Stimulated activated CD4-positive, alpha-beta T cell treated with anti-CD3 and anti-CD28 coated beads, Interleukin-1b, Interleukin-23, amount 100 ng/mL, for 48 hours (primary cell): ENCODE measurements at places on chromosomes 6 and 20.

DNA sequence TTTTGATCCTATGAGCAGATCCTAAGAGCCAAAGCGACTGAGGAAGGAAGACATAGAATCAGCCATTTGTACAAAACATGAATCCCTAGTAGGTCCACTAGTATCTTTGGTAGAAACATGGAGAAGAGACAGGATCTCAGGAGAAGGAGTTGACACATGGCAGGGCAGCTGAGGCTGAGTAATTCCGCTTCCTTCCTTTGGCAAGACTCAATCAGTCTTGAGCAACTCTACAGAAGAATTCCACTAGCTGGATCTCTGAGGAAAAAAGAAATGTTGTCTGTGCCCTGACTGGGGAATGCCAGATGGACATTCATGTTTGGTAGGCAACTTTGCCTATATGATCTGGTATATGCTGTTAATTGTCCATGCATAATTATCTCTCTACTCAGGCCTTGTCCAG, 35.3 kb downstream of the ESR1 start:
- no peak for DNase-seq

DNA sequence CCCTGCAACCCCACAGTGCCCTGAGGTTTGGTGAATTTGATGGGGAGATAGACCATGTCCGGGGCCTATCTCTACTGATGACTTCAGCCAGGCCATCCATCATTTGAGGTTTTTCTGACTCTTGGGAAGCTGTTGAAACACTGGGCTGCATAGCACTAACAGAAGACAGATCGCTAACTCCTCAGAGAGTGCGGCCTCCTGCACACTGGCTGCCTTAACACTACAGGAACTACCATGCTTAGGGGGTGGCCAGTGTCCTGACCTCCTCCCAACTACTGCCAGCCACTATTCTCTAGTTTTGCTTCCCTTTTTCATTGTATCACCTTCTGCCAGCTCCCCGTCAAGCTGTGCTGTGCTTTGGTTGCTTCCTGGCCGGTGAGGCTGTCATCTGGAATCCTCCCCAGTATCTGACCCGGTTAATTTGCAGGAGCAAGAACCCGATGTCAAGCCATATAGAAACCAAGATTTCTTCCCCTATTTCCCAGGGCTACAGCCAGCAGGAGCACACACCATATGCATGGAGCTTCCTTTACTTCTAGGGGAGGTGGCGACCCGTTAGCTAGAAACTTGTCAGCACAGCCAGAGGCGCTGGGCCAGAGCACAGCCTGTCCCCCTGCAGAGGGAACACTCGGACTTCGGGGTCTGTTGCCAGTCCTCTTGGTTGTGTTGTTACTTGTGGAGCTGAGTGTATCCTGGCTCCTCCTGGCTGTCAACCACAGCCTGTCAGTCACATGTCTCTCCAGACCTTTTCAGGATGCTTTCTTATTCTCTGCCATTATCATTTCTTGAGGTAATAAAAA, 57.3 kb upstream of the TRAF3IP2 start:
- DNase-seq: no peak

DNA sequence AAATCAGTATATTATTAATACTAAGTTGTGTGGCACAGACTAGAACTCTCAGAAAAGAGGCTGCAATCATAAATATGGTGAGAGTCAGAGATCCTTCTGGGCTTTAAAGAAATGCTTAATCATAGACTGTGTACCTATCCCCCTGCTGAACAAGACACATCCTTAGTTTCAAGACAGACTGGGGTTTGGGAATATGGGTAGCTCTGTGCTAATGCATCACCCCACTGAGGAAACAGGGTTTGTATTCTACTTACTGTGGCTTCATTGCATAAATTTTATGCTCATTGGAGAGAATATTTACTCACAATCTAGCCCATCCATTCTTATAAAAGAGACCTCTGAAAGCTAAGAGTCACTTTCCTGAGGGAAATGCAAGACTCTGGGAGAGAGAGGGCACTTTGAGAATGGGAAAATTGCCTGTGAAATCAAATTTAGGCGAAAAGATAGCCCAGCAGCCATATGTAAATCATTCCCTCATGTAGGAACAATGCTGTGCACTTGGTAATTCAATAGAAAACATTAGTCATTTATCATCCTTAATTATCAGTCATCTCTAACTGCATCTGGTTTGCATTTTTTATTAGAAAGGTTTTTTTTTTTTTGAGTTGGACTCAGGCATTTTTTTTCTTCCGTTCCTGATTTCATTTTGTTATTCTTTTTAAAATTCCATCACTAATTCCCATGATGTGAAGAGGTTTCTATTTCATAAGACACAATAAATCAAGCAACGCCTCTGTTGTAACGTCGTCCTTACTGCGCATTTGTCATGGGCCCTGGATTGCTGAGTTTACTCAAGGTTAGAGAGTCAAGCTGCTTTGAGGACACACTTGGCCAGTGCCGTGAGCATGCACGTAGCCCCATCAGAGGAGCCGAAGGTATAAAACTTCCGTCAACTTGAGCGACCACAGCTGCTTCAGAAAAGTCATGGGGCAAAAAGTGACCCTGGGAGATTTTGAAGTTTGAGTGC, 91.8 kb downstream of the TRMT11 start:
- no peak for DNase-seq

GRCh38 chr20:62816884-62817873, at the start of gene COL9A3:
Gene COL9A3 (plus strand): TSS chr20:62817050. CDS start chr20:62817065, 15 bp downstream.
- DNase-seq: no peak

GRCh38 chr20:14928083-14928482, 590.7 kb upstream of the FLRT3 start:
- no peak for DNase-seq

DNA sequence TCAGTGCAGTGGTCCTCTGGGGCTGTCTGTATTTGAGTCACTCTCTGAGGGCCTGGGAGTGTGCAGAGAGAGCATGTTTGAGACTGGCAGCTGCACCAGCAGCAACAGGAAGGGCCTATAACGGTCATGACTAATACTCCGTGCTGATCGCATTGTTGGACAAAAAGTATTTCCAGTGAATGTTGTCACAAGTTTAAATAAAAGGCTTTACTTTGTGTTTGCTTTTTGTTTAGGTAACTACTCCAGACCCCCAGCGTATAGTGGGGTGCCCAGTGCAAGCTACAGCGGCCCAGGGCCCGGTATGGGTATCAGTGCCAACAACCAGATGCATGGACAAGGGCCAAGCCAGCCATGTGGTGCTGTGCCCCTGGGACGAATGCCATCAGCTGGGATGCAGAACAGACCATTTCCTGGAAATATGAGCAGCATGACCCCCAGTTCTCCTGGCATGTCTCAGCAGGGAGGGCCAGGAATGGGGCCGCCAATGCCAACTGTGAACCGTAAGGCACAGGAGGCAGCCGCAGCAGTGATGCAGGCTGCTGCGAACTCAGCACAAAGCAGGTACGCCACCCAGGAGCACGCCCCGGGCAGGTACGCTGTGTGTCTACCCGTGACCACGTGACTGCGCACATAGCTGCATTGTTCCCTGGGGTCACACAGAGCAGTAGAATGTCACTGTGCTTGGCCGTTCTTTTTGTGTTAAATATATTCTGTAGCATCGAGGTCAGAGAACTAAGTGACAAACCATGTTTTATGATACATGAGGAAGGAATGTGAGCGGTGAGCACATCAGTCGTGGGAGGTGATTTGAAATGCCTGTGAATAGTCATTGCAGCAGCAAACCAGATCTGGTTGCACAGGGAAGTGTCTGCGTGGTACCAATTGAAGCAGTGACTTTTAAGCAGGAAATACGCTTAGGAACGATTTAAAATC, 174.7 kb downstream of the TMEM242 start:
- DNase-seq: no peak

GRCh38 chr20:43379239-43379917, 78.3 kb upstream of the SRSF6 start:
- no peak for DNase-seq

DNA sequence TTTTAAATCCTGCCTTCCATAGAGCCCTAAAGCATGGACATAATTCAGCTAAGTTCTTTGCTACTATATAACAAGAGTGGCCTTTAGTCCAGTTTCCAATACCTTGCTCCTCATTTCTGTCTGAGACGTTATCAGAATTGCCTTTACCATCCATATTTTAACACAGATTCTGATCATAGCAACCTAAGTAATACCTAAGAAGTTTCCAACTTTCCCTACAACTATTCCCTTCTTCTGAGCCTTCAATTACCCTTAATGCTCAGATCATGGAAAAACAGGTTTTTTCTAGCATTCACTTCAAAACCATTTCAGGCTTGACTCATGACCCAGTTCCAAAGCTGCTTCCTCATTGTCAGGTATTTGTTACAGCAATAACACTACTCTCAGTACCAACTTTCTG, 367.1 kb downstream of the C6orf118 start:
- DNase-seq: no peak

- no peak for DNase-seq
Measured at GRCh38 chr6:100283285-100283684, 181.4 kb downstream of the SIM1 start.

DNA sequence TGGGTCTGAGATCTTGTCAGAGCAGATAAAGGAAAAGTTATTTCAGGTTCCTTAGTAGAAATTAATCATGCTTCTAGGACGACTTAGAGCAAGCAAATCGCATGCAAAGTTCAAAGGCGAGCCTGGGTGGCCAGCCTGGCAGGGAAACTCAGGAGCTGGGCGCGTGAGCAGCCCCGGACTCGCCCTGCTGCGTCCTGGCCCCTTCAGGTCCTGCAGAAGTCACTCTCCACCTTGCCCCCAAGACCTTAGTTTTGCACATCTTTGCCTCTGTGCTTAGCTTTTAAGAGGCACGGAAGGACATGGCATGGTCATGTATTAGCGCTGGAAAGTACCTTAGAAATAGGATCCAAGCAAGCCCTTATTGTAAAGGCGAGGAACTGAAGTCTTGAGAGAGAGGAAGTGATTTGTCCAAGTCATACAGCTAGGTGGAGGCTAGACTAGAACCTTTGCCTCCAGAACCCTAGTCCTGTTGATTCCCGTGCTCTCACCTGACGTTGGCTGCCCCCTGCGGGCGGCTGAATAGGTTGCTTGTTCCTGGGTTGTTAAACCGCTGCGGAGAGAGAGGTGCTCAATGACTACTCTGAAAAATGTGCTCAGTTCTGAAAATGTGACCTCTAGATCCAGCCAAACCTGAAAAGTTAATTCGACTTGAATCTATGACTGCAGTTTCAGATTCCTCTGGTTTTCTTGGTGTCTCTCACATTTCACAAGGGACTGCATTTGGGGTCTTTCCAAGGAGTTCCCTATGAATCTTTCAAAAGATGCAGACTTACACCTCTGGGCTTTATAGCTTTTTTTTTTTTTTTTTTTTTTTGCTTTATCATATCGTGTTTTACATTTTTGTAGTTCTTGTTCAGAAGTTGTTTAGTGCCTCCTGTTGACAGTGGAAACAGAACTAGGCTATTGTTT, 2.7 kb downstream of the MYB start:
- DNase-seq: peak; percentile 87

GRCh38 chr20:56409521-56409920, 2.5 kb upstream of the CASS4 start:
- no peak for DNase-seq

DNA sequence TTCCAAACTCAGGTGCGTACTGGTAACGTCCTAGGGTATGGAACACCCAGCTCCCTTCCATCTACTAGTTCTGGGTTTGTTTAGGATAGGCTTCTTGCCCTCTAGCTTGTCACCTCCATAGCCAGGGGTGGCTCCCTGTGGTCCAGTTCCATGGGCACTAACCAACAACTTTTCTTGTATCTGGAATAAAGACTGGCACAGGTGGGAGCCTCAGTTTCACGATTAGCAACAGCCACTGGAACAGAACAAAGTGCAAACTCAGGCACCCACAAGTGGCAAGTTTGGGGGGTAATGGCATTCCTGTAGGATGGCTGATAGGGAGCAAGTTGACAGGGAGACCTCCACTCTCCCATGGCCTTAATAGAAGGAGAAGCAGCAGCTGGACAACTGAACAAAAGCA, 5.6 kb upstream of the APMAP start:
- DNase-seq: no peak

DNA sequence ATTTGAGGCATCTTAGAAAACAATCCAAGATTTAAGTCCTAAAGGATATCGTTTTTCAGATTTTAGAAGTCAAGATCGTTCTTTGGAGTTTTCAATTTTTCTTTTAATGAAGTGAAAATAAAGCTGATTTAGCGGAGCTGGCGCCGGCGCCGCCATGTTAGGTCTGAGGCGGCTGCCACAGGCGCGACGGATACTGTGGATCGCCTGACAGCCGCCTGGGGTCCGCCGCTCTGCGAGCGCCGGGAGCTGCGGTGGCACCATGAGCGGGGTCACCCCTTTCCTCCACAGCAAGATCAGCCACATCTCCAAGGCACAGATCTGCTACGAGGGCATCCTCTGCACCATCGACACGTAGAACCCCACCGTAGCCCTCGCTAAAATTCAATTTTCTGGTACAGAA, 247.2 kb downstream of the GJA1 start:
- no peak for DNase-seq

DNA sequence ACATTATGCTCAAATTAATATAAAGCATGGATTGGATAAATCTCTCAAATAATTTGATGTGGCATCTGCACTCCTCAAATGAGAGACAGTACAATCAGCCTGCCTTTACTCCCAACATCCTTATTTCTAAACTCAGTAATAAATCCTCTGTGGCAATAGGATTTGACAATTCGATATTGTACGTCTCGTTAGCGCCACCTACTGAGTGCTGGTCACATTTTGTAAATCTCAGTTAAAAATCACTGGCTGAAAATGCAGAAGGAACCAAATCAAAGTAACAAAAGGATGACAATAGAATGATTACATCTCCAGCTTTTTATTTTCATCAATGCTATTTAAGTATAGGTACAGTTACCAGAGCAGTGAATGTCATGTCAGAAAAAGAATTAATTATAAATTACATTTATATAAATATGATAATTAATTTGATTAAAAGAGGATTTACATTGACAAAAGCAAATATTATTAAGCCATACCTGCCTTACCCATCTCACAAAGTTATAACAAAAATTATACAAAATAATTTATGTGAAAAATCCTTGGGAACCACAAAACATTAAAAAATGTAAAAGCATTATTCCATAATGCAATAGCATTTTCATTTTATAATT, 20.2 kb upstream of the GJE1 start:
- peak; percentile 58 for DNase-seq

DNA sequence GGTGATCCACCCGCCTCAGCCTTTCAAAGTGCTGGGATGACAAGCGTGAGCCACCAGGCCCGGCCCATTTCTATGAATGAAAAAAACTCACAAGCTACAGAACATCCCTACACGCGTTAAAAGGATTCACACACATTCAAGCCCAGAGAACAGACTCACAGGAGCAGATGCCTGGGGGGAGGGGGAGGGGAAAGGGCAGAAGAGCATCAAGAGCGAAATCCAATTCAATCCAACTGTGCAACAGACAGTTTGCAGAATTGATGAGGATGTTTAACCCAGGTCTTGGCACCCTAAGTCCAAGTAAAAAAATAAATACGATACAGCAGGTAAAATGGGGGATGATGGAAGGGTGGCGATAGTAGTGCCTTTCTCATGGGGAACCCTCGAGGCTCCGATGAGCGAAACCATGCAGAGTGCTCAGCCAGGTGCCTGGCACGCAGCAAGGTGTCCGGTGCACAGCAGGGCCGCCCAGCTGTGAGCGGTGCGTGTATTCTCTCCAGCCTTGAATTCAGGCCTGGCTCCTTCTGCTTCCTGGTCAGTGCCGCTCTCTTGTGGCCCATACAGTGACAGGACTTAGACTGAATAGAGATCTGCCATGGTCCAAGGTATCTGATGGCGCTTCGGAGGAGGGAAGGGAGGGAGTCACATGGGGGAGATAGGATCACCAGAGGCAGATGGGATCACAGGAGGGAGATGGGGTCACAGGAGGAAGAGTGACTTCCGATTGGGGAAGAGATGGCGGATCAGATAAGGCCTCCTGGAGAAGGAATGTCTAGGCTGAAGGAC, 35.4 kb upstream of the ANGPT4 start:
- no peak for DNase-seq

- no peak for DNase-seq
Measured at GRCh38 chr6:90835596-90836212, 248.8 kb upstream of the MAP3K7 start.
